Heart left ventricle (tissue), 16 donors: ENCODE measurements at places on chromosomes 7 and 10.
A peak's percentile ranks its signal among the peaks of the same experiment; 100 is the strongest.

- DNase-seq = no peak
Observed at GRCh38 chr10:27413831-27414348, 90.2 kb upstream of the RAB18 start.

DNA sequence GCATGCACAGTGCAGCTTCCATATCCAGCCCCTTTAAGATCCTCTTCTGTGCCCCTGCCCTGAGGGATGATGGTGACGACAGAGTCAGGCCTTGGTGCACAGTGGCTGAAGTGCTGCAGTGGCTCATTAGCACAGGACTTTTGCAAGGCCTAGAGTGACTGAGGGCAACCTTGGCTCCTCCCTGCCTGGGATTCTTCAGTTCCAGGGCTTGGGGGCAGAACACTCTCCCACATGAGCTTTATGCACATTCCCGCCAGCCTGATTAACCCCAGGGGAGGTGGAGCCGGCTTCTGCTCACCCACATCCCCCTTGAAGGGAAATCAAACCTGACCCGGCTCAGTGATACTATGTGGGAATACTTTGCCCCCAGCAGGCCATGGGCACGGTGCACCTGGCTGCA is 253.4 kb downstream of the GALNT17 start:
- no peak for DNase-seq

DNA sequence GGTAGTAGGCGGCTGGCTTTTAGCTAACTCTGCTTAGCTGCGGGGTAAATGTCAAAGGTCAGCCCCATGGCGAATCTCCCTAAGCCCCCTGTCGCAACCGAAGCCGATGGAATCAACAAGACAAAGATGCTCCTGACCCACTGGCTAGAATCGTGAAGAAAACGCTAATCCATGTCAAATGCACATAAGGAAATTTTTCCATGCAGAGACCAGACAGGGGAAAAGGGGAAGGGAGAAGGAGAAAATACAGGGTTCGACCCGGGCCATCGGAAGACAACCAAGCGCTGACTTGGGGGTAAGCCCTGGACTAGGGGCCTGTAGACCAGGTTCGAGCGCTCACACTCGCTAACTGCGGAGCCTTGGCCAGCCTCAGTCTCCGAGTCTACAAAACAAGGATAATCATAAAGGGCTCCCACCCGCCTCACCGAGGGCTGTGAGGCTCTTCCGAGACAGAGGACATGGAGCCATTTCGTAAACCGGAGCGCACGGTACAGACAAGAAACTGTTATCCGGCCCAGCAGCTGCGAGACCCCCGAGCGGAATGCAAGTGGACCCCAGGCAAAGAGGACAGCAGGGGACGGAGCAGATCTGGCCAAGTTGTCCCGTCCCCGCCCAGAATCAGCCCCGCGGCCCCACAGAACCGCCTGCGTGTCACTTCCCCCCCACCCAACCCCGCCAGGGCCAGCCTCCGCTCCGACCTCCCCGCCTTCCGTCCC is 507 bp downstream of the SAR1A start:
- DNase-seq = peak; percentile 12

DNA sequence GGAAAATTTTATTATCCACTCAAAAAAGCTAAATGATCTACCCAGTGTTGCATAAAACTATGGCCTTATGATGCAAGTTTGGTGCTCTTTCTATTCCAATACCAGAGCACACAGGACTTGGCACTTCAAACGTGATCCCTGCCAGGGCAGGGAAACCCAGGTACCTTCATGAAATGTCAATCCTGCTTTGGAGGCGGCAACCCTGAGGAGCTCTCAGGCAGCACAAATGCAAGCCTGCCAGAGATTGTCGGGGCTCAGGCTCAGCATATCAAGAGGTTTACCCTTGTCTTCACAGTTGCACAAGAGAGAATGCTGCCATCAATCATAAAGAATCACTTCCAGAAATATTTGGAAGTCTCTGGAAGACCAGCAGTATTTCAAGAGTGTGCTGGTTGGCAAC is 151.5 kb downstream of the GLI3 start:
- no peak for DNase-seq

DNA sequence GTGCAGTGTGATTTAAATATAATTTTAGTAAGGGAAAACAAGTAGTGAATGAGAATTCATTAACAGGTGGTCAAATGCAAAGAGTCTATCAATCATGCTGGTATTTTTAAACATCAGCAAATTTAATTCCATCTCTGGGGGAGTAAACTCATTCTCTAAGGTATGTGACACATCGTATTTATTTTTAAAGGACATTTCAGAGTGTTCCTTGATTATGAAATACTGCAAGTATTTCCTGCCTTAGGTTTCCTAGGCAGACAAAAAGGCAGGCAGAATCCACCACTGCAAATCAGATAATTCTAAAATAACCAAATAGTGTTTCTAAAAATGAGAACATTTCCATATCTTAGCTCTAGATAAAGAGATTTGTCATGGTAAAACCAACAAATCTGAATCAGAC is 193.8 kb downstream of the LRRTM3 start:
- DNase-seq = no peak

DNA sequence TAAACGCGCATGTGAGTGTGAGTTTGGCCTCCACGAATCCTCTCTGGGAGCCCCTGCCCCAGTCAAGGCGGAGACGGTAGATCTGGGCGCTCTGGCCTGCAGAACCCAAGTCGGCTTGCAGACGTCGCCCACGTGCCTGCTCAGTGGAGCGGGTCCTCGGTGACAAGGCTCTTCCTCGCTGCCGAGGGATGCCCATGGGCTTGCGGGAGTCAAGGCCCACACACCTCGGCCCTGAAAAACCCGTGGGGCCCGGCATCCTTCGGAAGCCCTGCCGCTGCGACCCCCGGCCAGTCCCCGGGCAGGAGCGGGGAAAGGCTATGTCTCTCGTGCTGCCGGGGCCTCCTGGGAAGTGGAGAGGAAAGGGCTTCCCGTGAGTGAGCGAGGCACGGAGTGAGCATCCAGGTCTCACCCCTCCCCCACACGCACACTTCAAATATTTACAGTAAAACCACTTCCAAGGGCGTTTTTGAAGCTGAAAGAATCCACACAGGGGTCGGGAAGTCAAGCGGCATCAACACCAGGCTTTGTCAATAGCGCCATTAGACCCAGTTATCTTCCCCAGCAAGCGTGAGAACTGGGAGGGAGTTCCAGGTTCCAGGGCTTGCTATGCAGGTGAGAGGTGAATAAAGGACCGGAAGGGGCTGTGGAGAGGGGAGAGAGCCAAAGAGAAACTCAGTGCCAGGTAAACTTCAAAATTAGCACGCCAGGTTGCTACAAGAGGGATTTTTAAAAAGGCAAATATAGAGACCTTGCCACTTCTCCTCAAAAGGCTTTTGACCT is 1.1 kb upstream of the MNX1 start:
- DNase-seq = no peak

- peak; percentile 71 for DNase-seq
Observed at GRCh38 chr7:143385891-143386781, 5.0 kb downstream of the ZYX start.

DNA sequence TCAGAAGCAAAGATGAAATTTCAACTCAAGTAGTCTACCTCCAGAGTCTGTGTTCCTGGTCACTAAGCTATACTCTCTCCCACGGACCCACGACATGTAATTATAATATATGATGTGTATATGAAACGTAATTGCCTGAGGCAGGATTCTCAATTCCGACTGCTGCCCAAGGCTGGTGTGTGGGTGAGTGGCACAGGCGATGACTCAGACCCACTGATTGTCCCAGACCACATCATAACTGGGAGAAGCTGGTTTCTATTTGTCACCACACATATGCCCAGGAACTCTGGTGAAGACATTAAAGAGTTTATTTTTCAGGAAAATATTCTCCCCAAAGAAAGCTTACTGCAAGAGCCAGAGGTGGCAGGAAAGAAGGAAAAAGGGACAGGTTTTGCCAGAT is 219.3 kb downstream of the JAZF1 start:
- DNase-seq = no peak

GRCh38 chr10:59270492-59270891 is 91.9 kb downstream of the FAM13C start:
- DNase-seq = no peak

DNA sequence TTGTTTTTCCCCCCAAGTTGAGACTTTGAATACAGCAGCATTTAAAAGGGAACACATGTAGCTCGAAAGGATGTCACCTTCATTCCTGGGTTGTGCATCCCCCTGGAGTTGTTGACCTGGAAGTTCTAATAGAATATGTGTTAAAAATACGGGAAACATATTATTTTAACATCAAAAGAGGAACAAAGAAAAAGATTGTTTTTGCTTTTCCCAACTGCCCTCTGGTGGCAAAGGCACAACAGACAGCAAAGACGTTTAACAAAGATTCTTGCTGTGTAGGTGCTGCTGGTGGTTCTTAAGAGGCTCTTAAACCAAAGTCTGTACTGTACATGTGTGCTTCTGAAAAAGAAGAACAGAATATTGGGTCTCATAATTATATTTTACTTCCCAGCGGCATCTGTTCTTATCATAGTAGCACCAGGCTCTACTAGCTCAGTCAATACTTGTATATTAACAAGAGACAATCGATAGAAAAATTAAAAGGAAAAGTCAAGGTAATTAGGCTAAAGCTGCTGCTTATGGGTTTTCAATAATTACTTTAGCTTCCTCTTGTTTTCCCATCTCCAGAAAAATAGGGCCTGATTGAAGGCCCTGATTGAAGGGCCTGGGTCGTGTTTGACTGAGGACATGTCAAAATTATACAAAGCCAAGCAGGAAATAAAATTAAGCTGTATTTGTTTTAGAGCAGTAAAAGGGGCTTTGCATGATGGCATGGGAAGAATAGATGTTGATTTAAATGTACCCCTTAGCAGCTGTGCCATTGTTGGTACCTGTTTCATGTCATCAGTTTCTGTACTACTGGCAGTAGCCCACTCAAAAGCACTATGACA is 384.2 kb upstream of the LRGUK start:
- no peak for DNase-seq

DNA sequence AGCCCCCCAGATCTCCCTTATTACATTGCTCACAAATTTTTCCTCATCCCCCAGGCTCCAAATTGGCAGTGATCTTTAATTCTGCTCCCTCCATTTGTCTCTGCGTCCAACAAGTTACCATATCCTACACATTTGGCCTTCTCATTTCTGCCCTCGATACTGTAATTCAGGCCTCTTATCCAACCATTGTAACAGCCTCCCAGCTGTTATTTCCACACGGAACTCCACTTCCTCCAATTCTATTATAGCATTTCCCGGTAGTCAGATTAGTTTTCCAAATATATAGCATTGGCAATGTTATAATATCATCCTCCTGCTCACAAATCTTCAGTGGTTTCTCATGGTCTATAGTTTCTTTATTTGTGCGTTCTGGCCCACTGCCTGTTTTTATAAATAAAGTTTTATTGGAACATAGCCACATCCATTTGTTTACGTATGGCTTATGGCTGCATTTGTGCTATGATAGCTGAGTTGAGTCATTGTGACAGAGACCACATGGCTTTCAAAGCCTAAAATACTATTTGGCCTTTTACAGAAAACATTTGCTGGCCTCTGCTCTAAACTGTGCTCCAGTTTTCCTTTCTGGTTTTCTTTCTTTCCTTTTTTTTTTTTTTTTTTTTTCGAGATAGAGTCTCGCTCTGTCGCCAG is 126.5 kb upstream of the ZNF438 start:
- no peak for DNase-seq

GRCh38 chr10:29765330-29765729 is 130.6 kb upstream of the SVIL start:
- no peak for DNase-seq

- DNase-seq = no peak
Observed at GRCh38 chr7:118615-119391, 73.6 kb upstream of the FAM20C start.

DNA sequence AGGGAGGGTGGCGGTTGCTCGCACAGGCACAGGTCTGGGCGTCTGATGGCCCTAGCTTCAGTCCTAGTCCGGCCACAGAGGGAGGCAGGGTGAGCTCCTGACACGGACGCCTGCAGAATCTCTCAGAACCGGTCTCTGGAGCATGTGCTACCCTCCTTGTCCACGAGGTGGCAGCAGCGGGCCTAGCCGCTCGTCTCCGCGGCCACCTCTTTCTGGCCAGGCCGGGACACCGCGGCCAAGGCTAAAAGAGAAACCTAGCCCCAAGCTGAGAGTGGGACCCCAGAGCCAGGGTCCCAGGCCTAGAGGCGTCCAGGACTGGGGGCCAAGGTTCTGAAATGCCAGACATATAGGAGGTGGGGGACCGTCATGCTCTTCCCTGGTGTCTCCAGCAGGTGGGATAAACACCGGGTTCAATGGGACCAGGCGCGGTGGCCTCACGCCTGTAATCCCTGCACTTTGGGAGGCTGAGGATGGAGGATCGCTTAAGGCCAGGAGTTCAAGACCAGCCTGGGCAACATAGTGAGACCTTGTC is 3.2 kb upstream of the LAT2 start:
- DNase-seq = peak; percentile 82

GRCh38 chr7:87961754-87962153 is 27.7 kb downstream of the ADAM22 start:
- DNase-seq = no peak

DNA sequence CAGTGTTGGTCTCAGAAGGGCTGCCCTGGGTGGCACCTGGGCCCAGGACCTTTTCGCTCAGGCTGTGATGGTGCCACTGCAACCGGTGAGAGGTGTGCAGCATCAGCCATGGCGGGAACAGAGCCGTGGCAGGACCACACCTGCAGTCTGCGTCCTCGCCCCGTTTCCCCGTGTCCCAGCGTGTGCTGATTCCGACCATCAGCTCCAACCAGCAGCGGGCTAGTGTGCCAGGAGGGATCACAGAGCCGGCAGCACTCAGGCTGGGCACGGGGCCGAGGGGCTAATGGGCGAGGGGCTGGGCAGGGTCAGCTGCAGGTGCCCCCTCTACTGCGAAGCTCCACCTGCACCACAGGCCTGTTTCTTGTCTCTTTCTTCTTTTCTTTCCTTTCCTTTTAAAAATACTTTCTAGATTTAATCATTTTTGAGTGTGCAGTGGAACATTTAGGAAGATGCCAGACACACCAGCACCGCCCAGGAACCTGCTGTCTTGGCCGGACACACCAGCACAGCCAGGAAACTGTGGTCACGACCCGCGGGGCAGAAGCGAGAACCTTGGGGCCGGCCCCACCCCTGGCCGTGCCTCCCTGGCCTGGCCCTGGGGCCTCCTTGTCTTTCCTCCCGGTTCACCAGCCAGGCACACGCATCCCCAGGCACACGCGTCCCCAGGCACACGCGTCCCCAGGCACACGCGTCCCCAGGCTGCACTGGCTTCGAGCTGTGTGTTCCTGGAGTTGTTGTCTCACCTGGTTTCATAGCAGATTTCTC is 34.6 kb downstream of the ADGRA1 start:
- peak; percentile 14 for DNase-seq

DNA sequence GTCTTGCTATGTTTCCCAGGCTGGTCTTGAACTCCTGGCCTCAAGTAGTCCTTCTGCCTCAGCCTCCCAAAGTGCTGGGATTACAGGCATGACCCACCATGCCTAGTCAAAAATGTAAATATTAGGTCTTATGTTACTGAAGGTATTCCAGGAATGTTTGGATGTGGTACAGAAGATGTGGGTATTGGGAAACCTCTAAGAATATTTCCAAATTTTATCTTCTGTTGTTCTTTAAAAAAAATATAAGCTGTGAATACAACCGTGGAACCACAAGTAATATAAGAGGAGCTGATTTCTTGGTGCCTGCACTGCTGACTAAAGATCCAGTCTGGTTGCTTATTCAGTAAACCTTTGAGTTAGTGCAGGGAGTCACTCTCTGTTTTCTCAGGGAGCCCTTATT is 178.3 kb downstream of the AUTS2 start:
- no peak for DNase-seq
